ENCODE measurements at places on chromosomes 16 and 17.

- no peak for DNase-seq
These were observed 26.9 kb downstream of the USP43 start for GRCh38 chr17:9672266-9672665.

GRCh38 chr17:80262291-80262690 is 1.6 kb downstream of the RNF213 start:
- DNase-seq = no peak

DNA sequence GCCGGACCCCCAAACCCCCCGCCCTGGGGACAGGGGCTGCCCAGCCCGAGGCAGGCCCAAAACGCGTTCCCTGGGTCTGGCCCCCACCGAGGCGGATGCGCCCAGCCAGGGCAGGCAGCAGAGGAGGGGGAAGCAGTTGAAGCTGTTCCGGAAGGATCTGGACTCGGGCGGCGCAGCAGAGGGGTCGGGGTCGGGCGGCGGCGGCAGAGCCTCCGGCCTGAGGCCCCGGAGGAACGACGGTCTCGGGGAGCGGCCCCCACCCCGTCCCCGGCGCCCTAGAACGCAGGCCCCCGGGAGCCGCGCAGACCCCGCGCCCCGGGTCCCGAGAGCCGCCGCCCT is 22.9 kb upstream of the ZFPM1 start:
- no peak for DNase-seq

GRCh38 chr16:84928679-84929420 is 82.5 kb downstream of the ZDHHC7 start:
- DNase-seq = no peak

- DNase-seq = no peak
These were observed 7.7 kb downstream of the MINK1 start for GRCh38 chr17:4840893-4841242.

DNA sequence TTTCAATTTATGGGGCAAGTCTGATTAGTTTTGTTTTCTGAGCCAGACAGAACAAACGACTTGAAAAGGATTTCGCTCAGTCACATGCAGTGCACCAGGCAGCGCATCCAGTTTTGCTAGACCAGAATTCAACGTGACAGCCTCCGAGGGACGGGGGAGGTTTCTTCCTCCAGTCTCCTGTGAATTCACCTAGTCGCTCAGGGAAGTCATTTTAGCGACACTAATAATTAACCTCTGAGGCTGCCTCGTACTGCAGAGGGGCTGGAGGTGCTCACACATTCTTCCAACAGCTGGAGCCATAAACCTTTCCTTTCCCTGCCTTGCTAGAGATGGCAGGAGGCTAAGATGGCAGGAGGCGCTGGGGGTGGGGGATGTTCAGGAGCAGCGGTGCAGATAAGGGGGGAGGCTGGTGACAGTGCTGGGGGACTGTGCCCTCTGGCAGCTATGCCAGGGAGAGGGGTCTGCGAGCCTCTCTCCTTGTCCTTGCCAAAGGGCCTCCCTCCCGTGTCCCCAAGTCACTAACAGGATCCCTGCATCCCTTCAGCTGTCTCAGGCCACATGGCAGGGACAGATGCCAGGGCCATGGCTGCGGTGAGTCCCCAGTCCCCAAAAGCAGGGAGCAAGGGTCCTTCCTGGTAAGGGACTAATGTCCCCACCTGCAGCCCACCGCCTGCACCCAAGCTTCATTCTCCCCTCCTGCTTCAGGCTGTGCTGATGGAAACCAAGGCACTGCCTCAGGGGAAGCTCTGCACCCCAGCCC is 24.0 kb downstream of the MXRA7 start:
- DNase-seq = no peak

DNA sequence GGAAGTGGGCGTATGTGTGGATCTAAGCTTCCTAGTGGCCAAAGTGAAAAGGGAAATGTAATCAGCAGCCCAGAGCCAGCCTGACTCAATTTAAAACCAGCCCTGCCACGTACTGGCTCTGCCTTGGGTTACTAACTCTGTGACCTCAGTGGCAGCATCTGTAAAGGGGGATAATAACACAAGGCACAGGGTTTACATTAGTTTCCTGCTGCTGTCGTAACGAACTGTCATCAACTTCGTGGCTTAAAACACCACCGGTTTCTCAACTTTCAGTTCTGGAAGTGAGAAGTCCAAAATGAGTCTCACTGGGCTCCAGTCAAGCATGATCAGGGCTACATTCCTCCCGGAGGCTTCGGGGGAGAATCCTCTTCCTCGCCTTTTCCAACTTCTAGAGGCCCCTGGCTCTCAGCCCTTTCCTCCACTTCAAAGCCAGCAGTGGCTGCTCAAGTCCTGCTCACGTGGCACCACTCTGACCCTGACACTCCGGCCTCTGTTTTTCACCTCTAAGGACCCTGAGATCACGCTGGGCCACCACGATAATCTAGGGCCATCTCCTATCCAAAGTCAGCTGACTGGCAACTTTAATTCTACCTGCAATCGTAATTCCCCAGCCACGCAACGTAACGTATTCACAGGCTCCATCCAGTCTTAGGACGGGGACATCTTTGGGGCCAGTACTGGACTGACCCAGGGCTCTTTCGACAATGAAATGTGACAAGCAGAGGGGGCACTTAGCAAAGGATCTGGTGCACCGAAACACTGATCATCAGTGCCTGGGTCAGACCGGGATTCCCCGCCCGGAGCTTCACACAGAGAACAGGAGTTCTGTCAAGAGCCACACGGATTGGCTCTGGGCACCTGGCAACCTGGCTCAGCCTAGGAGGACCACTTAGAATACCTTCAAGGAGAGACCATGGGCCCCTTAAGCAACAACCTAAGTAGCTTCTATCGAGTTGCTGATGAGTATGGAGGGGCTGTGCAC is 14.5 kb downstream of the TMC6 start:
- DNase-seq = no peak
